ENCODE measurements at places on chromosomes 2 and 18.
A peak's percentile ranks its signal among the peaks of the same experiment; 100 is the strongest.

GRCh38 chr2:12718015-12718671 lies 1.4 kb downstream of the TRIB2 start:
- DNase-seq, result peak; percentile 49

DNA sequence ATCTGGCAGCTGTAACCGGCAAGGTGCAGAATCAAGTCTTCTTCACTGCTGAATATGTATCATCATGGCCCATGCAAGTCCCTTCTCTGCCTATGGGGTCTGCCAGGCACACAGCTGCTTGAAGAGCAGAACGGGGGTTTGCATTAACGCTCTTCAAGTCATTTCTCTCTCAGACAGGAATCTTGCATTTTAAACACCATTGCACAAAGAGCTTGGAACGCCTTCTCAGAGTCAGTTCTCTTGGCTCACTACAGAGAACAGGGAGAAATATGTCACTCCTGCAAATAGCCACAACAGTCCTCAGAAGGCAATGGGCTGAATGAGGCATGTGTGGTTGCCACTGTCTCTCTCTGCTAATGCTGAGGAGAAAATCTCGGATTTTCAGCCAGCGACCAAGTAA lies 2173.5 kb upstream of the PIK3C3 start:
- DNase-seq, result no peak

GRCh38 chr18:8890957-8891464 lies 185.7 kb downstream of the MTCL1 start:
- DNase-seq, result no peak

GRCh38 chr2:127170452-127171197 lies 49.5 kb downstream of the CYP27C1 start:
- no peak for DNase-seq

DNA sequence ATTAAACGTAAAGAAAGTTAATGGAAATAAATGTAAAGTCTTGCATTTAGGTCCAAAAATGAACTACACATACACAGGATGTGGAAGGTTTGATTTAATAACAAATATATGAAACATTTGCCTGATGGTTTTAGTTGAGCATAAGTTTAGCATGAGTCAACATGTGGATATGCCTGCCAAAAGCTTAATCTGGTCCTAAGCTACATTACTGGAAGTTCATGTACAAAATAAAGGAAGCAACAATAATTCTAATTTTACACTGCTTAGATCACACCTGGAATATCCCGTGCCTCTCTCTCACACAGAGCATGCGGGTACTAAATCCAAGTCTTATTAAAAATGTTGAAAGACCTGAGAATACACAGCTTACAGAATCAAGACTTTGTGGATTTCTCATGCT lies 276.5 kb upstream of the NRP2 start:
- DNase-seq, result no peak

DNA sequence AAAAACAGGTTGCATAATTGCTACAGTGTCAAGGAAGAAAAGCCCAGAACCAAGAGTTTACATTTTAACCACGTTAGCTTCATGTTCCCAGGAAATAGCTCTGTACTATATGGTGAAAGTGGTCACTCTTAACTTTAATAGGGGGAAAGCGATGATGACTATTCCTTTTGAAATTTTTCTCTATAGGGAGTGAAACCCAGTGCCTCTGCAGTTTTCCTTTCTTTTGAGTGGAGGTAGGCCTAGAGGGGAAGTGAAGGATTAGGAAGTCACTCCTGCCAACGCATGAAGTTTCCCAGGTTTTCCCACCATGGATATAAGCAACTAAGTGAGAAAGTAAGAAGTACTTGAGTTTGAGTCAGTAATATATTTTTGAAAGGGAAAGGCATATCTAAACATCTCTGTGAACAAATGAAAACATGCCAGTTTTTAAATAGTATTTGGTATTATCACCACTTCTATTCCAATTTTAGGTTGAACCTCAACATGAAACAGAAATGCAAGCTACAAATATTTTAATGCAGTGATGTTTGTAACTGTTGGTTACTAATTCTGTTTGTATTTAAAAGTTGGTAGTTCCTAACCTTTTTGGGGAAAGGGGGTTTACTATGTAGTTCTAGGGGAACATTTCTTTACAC lies 91.9 kb downstream of the VRK2 start:
- no peak for DNase-seq

GRCh38 chr18:13220361-13220991 lies 1.9 kb downstream of the LDLRAD4 start:
- DNase-seq, result no peak

DNA sequence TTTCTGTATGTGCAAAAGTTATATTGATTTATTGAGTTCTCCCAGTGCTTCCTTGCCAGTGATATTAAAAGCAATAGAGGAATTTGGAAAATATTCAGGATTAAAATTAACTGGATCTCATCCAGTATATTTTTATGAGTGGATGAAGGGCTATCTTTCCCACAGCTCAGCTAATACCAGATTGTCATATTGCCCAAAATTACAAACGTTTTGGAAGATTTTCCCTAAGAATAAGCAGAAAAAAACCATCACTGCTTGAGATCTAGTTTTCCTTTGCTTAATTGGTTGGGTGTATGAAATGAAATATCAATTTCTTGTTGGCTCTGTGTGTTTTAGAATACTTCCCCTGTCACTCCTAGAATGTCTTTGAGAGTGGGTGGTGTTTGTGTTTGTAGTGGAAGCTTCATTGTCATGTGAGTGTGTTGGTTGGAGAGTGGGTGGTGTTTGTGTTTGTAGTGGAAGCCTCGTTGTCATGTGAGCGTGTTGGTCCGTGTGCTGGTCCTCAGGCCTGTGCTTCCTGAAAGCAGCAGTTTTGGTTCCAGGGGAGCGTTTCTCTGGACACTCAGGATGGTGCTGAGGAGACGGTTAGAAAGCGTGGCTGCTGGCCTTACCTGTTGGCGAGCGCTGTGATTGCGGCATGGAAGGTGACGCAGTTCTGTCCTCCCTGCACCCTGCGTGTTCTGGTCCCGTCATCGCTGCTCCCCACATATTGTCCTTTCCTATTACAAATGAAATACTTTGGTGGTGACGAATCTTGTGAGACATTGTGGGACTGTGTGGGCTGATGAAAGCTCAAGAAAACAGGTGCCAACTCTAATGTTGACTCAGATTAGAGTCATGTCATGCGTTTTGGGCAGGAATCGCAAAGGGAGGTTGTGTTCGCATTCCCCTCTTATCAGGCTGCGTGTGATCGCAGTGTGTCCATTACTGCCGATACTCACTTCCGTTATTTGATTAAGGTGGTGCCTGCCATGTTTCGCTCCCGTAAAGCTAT lies 12.4 kb downstream of the ASB1 start:
- no peak for DNase-seq

DNA sequence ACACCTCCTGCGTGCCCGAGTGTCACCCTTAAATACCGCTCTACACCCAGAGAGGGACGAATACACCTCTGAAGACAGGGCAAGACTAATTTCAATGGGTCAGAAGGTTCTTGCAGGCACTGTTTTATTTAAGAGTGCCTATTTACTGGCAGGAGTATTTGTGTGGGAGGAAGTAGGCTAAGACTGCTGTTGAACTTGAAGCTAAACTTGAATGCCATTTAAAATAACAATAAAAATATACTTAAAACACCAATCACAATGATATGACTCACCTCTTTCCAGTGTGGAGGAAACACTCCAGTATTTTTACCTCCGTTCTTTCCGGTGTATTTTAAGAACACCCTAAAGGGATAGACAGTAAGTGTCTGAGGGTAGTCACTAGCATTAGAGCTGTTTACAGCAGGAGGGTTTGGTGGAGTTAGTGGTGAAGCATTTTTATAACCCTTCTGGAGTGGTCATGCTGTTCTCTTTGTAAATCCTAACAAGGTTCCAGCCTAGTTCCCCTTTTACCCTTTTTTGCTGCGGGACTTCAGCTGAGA lies 9.6 kb upstream of the HOXD1 start:
- DNase-seq, result no peak

GRCh38 chr18:64202210-64202836 lies 53.4 kb upstream of the LINC00305 start:
- DNase-seq, result no peak

GRCh38 chr2:43464590-43464989 lies 131.2 kb downstream of the THADA start:
- no peak for DNase-seq

DNA sequence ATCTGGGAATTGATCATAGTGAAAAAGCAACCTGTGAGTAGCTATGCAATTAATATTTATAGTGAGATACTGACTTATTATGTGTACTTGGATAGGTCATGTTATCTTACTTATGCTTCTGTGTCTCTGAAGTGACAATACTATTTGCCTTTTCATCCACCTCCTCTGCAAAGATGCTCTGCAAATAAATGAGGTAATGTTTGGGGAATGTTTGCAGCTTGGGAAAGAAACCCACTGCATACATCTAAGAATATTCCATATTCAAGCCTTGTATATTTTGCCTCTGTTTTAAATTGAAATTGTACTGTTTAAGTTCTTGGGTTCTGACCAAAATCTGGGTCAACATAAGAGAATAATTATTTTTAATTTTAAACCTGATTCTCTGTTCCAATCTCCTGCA lies 217.4 kb upstream of the DTNA start:
- DNase-seq, result no peak

GRCh38 chr2:224286923-224287322 lies 115.0 kb downstream of the FAM124B start:
- DNase-seq, result no peak

DNA sequence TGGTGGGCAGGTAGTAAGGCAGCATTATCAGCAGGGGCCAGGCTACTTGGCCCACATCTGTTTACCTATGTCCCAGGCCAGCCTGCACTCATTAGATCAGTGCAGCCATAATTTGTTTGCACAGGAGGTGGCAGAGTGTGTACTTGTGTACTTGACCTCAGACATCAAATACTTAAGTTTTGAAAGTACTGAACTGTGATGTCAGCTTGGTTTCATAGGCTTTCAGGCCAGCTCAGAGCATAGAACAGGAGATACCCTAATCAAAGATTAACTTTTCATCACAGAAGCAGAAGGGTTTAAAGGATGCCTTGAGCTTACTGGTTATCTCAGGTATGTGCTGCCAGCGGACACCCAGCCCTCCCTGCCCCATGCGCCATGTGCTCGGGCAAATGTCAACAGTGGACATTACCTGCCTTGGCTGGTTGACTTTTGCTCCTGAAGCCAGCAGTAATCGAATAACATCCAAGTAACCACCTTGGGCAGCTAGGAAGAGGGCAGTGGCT lies 33.2 kb downstream of the ANKRD29 start:
- DNase-seq, result no peak

GRCh38 chr2:174007010-174007409 lies 41.8 kb upstream of the SP3 start:
- peak; percentile 55 for DNase-seq

DNA sequence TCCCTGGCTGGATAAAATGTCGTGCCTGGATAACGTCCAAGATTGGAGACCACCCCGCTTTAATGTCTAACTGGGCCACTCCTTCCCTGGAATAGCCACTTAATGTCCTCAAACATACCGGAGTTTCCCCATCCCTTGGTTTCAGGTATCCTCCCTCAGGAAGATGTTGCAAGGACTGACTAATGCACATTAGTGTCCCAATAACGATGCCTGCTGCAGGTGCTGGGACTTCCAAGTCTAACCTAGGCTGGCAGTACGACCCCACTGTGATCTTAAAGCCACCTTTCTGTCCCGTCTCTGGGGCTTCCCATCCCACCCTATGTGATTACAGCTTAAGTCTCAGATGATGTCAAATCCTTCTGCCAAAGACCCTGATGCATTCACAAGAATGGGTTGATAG lies 1.1 kb upstream of the ATP6V1C2 start:
- no peak for DNase-seq

DNA sequence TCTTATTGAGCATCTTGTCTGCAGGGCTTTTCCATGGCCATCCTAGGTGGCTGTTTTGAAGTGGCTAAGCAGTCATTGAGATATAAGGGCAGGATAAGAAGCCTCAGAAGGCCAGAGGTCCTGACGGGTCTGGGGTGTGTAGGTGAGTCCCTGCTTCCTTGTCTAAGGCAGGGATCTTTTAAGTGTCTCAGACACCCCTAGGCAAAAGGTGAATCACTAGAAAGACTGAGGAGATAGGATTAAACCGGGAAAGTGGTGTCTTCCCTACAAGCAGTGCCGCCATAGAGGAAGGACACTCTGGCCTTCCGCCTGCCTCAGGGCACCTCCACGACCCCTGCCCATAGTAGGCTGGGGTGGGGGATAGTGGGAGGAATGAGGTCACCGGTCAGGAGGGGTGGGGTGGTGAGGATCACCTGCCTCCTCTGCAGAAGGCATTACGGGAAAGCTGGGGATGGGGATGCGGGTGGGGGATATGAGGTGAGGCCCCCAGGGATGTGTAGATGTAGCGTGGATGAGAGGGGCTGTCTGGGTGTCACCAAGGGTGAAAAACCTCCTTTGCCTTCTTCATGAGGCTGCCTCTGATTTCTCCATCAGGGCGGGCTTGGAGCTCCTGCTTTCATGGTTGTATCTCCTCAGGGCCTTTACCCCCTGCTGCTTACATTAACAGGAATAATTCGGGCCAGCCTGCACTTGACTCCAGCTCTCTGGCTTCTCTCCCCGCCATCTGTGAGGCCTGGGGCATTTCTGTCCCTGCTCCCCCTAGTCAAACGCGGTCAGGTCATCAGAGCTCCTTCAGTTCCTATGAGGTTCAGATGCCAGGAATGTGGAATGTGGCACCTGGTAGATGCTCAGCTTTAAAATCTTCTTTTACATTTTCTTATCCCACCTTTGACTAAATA lies 244.0 kb downstream of the DYSF start:
- DNase-seq, result no peak

GRCh38 chr2:163348857-163349380 lies 386.9 kb downstream of the FIGN start:
- no peak for DNase-seq

GRCh38 chr2:7392076-7392787 lies 475.0 kb downstream of the RNF144A start:
- DNase-seq, result no peak

DNA sequence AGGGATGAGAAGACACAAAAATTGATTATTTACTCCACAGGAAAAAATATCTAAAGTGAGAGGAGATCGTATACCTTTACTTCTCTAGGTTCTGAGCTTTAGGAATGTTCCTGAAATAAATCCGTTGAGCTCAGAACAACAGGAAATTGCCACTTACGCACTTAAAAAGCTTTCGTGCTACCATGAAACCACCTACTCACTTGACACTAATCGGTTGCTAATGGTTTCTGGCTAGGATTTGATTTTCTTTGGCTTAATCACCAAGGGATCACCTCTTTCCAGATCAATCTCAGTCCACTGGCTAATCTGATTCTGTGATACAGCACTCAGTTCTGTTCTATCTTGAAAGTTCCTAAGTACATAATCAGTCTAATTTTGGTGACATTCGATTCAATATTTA lies 419.6 kb downstream of the DLGAP1 start:
- DNase-seq, result no peak

DNA sequence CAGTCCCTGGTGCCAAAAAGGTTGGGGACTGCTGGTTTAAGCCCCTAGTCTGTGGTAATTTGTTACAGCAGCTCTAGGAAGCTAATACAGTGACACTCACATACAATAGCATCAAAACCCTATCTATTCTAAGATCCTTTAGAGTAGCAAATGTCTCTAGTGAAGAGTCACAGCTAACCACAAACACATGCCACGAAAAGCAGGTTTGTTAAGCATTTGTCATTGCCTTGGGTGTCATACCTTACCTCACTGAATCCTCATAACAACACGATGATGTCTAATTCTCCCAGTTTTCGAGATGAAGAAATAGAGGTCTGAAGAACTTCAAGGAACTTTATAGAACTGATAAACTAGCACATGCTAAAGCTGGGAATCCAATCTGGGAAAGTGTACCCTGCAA lies 29.6 kb upstream of the RNF152 start:
- DNase-seq, result no peak

- no peak for DNase-seq
These were observed 650 bp upstream of the AFG3L2 start for GRCh38 chr18:12377556-12378197.

All from NCI-H1105 (cell line).